ENCODE measurements at places on chromosomes 6 and 20.
A peak's percentile ranks its signal among the peaks of the same experiment; 100 is the strongest.

DNA sequence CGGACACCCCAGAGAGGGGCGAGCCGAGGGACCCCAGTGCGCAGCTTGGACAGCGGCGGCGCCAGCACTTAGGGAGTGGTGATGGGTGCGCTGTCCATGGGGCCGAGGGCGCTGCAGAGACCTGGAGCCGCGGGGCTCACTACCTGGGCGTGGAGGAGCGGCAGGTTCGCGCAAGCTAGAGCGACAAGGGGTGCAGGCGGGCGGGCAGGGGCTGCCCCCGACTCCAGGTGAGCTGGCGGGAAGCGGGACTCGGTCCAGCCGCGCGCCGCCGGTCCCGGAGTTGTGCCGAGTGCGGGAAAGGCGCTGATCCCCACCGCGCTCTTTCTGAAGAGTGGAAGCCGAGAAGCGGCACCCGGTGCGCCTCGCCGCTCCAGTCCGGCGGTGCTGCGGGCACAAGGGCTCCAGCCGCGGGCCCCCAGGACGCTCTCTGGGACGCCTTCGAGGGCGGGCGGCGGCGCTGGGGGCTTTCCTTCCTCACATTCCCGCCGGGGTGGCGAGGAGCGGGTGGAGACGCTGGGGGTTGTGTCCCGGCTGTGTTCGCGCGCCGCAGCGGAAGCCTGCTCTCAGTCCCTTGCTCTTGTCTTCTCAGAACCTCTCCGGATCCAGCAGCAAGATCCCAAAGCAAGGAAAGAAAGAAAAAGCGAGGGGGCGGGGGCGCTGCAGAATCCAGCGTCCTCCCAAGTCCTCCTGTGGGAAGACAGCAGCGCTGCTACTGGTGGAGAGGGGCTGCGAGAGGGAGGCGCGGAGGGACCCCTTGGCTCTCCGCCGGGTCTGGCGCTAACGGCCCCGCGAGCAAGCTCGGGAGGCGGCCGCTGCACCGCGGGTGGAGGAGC, at the start of gene B3GAT2:
TSS of gene B3GAT2 (minus strand) at position 610 of the 833 bp plus-strand sequence. CDS start 631 bp downstream, outside the sequence.
- peak; percentile 9 for DNase-seq

DNA sequence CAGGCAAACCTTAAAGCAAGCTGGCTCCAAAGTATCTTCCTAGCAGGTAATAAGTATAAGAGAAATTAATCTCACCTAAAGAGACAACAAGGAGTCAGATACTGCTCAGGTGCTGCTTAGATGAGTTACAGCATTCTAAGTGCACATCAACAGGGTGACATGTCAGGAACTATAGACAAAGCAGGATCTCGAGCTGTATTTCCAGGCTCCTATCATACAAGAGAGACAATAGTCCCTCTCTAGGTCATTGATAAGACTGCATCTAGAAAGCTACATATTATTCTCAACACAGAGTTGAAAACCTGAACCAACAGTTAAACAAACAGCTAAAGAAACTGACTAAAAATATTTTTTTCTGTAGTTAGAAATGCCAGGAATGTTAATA, 3.9 kb downstream of the PTPRK start:
- peak; percentile 5 for DNase-seq

GRCh38 chr20:38242848-38243708, 17.5 kb downstream of the KIAA1755 start:
- DNase-seq: peak; percentile 29

GRCh38 chr20:46253391-46253790, 54.9 kb downstream of the CDH22 start:
- no peak for DNase-seq

GRCh38 chr6:21061892-21062291, 527.6 kb downstream of the CDKAL1 start:
- DNase-seq: peak; percentile 13

- DNase-seq: no peak
Observed at GRCh38 chr20:62517901-62518610, 42.3 kb upstream of the GATA5 start.

GRCh38 chr6:161356167-161356854, 82.5 kb upstream of the AGPAT4 start:
- no peak for DNase-seq

DNA sequence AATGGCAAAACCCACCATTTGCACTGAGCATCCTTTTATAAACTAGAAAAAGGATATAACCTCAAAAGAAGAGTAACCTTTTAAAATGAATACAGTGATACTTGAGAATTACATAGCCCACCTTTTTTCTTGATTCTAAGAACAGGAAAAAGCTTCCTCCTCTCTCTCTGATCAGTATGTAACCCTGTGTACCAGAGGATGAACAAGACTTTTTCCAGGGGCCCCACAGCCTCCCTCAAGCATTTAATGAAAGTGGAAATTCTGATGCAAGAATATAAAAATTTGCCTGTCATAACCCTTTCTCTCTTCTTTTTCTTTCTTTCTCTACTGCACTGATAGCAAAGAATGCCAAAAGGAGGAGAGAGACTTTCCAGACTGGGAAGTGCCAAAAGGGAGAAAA, 64.2 kb upstream of the BTN3A2 start:
- no peak for DNase-seq

- DNase-seq: no peak
Observed at GRCh38 chr6:11219400-11219834, 13.1 kb downstream of the NEDD9 start.

DNA sequence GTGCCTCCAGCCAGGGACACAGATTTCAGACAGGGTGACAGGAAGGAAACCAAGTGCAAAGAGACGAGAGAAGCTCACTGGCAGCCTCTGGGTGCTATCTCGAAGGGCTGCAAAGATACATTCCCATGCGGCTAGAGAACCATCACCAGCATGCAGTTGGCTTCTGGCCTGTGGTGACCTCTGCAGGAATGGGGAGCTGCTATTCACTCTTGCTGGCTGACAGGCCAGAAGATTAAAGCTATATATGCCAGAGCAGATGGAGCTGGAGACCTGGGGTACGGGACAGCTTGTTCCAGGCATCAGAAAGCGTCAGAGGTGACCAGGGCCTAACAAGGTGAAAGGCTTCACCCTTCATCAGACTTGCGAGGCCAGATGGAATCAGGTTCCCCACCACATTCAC, 20.0 kb downstream of the MAP1LC3A start:
- DNase-seq: no peak

DNA sequence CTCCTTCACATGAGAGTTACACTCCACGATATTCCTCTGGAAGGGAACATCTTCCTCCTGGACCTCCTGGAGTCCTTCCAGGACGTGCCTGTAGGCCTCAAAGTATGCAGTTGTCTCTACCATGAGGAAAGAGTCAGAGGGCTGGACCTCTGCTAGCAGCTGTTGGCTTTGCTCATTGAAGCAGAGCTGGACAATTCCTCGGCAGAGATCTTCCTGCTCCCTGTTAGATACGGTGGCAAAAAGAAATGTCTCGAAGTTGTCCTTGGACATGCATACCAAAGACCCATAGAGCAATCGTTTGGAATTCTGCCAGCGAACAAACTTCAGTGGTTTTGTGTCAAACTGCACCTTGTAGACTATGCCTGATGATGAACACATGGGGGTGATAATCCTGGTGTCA, 7.7 kb downstream of the ZNFX1 start:
- no peak for DNase-seq

DNA sequence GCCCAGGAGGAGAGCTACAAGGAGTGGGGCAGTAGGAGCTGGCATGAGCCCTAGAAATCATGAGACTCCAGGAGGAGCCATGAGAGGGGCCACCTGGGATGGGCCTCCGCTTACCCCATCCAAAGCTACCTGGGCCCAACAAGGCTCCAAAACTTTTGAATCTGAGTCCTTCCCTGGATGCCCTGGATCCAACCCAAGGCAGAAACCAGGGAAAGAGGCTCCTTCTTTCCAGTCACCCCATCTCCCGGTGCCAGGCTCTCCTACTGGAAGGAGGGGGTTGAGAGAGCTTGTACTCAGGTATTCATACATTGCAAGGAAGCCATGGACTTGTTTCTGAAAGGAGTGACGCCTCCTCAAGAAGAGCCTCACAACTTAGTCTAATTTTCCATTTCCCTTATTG, 7.8 kb upstream of the SIRPG start:
- DNase-seq: no peak

DNA sequence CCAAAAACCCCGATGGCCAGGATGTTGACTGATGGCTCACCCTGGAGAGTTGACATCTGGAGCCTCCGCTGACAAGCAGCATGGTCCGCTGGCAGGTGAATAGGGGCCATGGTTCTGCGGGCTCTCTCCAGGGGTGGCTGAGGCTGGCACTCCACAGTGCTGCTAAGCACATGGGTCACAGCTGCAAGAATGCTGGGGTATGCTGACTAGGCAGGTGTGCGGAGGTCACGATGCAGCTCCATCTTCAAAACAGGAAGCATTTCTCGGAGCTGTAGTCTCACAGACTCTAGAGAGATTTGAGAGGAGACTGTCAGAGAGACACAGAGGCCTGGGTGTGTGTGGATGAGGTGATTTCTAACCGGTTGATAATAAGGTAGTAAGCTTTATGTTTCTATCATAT, 341.6 kb downstream of the NRN1 start:
- DNase-seq: no peak

GRCh38 chr6:126100386-126100785, 114.0 kb downstream of the TRMT11 start:
- DNase-seq: no peak

DNA sequence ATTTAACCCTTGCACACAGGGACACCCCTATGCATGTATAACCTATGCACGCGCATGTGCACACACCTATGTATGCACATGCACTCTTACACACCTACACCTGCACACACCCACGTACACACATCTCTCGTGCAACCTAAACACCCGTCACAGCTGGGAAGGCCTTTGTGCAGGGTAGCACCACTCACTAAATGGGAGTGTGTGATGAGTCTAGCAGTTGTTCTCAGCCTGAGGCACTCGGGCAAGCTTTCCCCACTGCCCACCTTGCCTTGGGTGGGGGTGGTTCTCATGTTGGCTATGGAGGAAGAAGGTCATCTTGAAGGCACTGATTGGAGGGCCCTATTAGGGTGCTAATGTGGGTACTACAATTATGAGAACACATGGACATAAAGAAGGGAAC, 85.8 kb downstream of the DLL1 start:
- no peak for DNase-seq

GRCh38 chr6:57173056-57173885, 1.1 kb downstream of the BAG2 start:
- peak; percentile 68 for DNase-seq

DNA sequence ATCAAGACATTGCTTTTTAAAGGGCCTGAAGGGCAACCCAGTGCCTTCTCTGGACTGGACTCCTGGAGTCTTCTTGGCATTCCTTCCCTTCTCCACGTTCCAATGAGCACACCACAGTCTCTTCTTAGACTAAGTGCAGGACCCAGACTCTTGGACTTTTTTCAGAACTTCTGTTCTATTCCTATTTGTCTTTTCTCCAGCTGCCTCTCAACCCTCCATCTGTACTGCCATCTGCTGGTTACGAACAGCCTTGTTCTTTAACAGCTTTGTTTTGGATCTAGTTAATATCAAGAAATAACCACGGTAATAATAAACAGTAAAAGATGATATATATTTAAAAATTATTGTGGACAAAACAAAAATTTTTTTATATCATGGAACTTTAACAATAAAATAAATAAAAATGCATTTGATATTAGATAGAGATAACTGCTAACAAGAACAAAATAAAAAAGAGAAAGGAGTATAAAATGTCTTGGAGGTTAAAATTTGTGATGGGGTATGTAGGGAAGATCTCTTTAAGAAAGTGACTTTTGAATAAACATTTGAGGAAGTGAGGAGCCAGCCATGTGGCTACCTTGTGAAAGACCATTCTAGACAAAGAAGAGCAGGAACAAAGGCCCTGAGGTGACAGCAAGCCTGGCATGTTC, 105.1 kb upstream of the HCRTR2 start:
- peak; percentile 24 for DNase-seq

DNA sequence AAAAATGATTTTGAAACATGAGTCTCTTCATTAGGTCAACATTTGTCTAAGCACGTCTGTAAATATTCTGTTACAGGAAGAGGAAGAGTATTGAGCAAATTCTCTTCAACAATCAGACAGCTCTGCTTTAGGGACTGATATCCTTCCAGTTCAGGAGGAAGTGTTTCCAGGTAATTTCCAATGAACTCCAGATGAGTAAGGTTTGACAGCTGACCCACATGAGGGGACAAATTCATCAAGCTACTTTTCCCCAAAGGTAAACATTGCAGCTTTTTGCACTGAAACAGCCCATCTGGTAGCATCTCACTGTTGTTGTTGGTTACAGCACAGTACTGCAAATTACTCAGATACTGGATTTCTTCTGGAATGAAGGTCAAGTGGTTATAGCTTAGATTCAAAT, 18.1 kb downstream of the ENPP1 start:
- no peak for DNase-seq

DNA sequence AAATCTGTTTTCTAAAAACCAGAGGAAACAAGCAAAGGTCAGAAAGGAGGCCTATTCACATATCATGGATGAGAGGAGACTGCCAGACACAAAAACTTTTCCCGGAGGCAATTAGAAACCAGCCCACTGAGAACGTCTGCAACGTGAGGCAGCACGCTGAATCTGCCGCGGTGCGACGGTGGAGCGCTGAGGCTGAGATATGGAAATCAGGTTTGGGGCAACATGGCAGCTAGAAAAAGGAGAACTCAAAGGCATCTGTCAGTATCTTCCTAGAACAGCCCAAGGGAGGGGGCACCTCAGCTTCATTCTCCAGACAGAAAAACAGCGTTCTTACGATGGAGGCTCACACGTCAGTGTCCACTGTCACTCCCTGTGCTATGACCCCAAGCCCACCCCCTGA, 5.2 kb downstream of the PRELID3B start:
- DNase-seq: no peak

- no peak for DNase-seq
Observed at GRCh38 chr6:40492187-40492586, 95.0 kb downstream of the LRFN2 start.

- peak; percentile 10 for DNase-seq
Observed at GRCh38 chr6:132964101-132964867, 149.9 kb downstream of the RPS12 start.

DNA sequence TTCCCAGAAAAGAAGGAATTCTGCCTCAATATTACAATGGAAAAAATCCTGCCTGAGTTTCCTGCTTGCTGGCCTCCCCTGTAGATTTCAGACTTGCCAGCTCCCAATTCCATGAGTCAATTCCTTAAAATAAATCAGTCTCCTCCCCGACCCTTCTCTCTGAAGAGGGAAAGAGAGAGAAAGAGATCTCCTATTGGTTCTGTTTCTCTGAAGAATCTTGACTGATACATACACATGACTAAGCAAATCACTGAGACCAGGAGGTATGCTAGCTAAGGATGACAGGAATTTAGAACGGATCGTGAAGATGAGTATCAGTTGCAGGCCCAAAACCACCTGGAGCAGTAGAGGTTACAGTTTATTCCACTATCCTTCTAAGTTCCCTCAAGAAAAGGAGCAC, 11.3 kb upstream of the RBM24 start:
- DNase-seq: no peak

DNA sequence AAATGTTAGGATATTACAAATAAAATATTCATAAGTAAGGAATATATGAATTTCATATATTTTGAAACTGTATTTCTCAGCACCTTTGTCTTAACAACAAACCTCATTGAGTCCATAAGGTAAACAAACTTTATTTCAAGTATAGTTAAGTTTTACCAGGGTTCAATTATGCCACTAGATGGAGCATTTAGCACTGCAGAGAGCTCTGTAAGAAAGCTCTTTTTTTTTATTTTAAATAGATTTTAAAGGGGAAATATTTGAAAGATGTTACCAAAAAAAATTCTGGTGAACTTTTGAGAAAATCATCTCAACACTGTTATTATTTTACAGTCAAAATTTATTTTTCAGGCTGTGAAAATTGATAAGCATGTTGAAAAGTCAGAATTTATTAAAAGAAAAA, 955.2 kb upstream of the EYS start:
- DNase-seq: no peak
